ENCODE measurements at places on chromosomes 2 and 18. TPM values are rescaled to one million over a fixed set of nuclear protein-coding genes. Genes with fewer than 3 reads are reported as not detected.

The CNTNAP5 gene
- total RNA-seq, result not detected

The INPP5D gene
- 2.7 TPM for total RNA-seq

The RAD51AP2 gene
- not detected for total RNA-seq

The DAW1 gene
- total RNA-seq, result 2.4 TPM

The SCTR gene
- 1.4 TPM for total RNA-seq

The GTF3C2 gene
- total RNA-seq, result 49.5 TPM

The IL37 gene
- not detected for total RNA-seq

The UGT1A5 gene
- total RNA-seq, result not detected

The RAPGEF4 gene
- 0.38 TPM for total RNA-seq

The HOXD13 gene
- total RNA-seq, result not detected

The TMEFF2 gene
- total RNA-seq, result 0.13 TPM

The MRO gene
- total RNA-seq, result 0.25 TPM
